ENCODE measurements at places on chromosomes 1 and 21.

GRCh38 chr1:82778612-82779011, 977.9 kb downstream of the ADGRL2 start:
- DNase-seq: no peak

DNA sequence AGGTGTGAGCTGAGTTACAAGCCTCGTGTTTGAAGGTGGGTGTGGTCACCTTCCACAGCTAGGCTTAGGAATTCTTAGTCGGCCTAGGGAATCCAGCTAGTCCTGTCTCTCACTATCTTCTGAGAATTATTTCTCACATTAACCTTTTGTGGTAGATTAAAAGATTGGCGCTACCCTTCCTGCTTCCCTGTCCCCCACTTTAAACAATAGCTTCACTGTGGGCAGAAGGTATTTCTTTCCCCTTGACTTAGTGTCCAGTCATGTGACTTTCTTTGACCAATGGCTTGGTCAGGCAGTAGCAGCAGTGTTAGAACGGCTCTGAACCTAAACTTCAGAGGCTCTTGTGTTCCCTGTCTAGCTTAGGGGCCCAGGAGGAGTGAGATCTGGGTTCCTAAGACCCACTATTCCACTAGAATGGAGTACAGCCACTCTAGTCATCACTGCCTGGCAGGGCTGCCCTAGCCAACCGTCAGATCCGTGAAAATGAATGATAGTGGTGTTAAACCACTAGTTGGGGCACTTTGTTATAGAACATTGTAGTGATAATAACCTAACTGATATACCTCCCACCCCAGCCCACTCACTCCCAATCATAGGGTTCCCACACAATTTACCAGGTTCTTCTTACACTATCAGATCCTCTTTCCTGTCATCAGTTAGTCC, 13.9 kb upstream of the C1orf141 start:
- no peak for DNase-seq

DNA sequence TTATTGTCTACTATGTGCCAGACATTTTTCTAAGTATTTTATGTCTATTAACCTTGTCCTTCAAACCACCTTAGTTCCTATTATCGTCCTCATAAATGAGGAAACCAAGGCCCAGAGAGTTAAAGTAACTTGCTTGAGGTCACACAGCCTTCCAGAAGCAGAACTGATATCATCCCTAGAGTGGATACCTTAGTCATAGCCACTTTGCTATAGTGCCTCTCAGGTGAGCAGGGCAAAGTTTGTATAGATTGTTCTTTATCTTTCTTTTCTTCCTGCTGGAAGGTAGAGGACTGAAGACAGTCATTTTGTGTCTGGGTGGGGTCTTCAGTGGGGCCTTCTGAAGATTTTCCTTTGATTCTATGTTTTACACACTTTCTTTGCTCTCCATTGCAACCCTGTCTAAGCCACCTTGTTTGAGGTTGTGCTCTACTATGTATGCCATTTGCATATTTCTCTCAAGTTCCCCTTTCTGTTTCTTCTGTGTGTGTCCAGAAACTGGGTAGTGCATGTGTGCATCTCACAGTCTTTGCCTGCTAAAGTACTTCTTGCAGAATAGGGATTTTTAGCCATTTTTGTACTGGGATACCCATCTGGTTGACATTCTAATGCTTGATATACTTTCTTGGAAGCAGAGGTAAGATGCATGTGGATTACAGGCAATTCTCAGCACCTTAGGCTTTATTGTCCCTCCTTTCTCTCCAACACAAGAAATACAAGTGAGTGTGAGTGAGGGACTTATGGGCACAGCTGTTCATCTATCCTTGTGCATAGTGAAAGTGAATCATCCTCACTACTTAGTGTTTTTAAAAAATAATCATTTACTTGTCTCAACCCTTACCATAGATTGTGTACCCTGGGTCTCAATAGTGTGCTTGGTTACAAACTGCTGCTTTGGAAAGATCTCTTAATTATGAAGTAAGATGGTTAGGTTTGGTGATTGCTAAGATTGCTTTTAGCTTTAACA, 207.6 kb upstream of the HMCN1 start:
- DNase-seq: no peak

DNA sequence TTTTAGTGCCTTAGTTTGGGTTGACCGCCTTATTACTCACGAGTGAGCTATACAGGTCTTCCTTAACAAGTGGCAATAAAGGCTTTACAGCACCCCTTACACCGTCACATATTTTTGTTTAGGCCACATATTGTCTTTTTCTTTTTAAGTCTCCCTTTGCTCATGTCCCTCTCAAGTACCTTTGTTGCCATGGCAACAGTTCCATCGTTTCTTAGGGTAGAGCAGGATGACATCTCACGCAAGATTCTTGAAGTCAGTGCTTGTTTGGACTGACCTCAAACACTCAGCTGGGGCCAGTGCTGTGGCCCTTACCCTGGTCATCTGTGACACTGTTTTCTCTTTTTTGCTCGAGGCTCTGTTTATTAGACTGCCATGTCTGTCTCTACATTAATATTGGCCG, 69.8 kb downstream of the PBX1 start:
- DNase-seq: no peak

- no peak for DNase-seq
Measured at GRCh38 chr1:39895731-39896480, 5.8 kb downstream of the MYCL start.

DNA sequence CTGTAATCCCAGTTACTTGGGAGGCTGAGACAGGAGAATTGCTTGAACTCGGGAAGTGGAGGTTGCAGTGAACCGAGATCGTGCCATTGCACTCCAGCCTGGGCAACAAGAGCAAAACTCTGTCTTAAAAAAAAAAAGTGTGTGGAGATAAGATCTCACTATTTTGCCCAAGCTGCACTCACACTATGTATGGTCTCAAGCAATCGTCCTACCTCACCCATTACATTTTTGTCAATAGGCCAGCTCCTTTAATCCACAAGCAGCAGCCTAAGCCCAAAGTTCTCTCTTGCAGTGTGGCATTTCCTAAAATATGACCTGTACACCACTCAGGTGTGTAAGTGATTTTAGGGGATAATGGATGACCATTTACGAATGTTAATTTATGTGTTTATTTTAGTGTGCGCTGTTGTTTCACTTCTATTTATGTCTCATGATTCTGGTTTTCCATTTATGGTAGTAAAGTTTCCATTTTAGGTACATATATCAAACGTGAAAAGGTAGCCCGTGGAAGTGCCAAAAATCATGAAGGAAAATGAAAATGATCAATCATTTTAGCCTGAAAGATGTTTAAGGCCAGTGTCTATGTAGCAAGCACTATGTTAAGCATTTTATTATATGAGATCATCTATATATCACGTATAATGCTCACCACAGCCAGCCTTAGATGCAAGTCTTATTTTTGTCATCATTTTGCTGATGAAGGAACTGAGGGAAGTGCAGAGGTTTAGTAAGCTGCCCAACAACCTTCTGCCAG, 5.6 kb downstream of the LCK start:
- no peak for DNase-seq

GRCh38 chr1:225917536-225917935, 6.5 kb downstream of the PYCR2 start:
- DNase-seq: no peak

- no peak for DNase-seq
Measured at GRCh38 chr1:38908821-38909220, 27.4 kb upstream of the GJA9 start.

GRCh38 chr1:7570311-7570710, 200.8 kb upstream of the VAMP3 start:
- DNase-seq: no peak

- DNase-seq: no peak
Measured at GRCh38 chr1:226479474-226479873, 69.1 kb upstream of the STUM start.

- DNase-seq: no peak
Measured at GRCh38 chr1:170240409-170240808, 94.7 kb downstream of the NTMT2 start.

DNA sequence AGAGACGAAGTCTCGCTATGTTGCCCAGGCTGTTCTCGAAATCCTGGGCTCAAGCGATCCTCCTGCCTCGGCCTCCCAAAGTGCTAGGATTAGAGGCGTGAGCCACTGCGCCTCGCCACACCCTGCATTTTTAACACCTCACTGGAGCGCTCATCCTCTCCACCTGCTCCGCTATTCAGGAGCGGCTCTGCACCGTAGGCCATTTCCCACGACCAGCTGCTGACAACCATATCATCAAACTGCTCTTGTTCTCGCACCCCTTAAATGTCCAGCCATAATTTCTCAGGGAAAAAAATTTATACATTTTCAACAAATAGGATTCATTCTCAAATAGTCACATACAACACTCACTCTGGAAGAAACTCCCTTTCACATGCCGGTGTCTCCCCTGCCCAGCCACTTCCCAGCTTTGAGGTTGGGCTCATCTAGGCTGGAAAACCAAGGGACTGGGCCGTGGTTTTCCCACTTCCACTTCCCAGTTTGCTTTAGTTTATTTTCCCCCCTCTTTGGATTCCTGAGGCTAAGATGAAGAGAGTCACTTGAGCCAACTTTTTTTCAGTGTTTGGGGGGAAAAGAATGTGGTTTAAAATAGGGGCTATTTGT, 639 bp upstream of the IPO9 start:
- DNase-seq: no peak

- DNase-seq: no peak
Measured at GRCh38 chr1:180854001-180854400, 58.7 kb upstream of the KIAA1614 start.

DNA sequence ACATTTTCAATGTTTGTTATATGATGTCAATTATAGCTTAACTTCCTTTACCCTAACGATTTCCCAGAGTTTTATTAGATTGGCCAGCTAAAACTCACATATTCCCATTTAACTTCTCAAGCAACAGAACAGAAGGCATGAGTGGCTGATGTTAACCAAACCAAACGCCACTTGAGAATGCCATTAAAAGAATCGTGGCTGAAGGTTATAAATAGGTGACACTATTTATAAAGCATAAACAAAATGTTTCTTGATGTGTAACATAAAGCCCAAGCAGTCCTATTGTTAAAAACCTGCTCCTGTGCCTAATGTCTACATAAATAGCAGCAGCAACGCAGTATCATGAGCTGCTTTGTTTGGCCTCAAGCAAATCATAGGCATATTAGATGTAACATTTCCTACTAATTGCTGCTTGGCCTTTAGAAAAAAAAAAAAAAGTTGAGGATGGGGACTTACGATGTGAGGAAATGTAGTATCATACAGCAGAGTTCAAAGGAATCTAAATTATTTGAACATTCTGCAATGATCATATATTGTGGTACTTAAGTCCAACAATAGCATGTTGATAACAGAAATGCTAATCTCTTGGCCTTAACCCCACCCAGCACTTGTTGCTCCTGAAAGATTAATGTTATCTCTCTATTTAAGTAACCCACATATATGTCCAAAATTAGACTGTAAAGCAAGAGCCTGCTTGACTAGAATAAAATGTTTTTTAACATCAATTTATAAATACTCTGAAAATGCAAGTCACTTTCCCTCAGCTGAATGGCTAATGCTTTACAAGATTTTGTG, 106.0 kb downstream of the ESRRG start:
- DNase-seq: no peak

- no peak for DNase-seq
Measured at GRCh38 chr1:213135572-213135971, 84.5 kb downstream of the RPS6KC1 start.

- peak; percentile 68 for DNase-seq
Measured at GRCh38 chr1:221097479-221098281, 218.4 kb downstream of the HLX start.

DNA sequence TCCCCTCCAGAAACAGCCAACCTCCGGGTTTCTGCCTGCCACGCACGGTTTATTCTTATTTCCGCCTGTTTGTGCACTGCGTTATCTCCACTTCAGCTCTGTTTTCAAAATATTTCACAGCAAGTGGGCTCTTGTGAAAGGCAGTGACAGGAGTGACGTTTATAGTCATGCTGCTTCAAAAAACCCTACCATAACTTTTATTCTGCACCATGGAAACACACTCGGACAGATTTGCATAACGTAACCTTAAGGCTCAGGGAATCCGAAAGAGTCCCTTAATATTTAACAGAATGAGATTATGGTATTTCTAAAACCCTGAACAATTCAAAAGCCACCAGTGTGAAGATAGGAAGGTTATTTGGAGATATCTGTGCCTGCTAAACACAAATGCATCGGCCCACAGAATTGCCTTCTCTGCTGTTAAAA, 782 bp upstream of the SDE2 start:
- no peak for DNase-seq

GRCh38 chr1:214208460-214208859, 72.5 kb upstream of the SMYD2 start:
- DNase-seq: no peak

- DNase-seq: no peak
Measured at GRCh38 chr1:86776108-86776507, 71.7 kb downstream of the SH3GLB1 start.

DNA sequence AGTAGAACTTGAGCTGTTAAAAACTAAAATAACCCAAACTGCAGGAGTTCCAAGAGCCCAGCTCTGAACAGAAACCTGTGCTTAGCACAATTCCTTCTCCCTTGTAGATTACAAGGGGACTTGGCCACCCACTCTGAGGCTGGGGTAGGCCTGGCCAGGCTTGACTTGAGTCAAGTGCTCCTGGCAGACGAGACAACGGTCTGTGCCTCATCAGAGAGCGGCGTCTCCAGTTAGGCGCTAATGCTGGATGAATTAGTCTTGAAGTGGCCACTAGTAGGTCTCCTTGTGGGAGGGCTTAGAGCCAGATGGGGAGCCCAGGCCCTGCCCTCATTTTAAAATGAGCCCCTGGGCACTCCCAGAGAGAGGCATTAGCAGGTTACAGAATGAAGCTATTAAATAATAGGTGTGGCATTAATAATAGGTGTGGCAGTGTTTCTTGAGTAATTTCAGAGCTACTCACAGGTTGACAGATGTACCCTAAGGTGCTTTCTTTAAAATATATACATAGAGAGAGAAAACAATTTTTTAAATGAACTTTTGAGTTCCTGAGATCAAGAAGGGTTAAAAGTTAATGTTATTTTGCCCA, 1.1 kb downstream of the EEIG2 start:
- DNase-seq: peak; percentile 87

DNA sequence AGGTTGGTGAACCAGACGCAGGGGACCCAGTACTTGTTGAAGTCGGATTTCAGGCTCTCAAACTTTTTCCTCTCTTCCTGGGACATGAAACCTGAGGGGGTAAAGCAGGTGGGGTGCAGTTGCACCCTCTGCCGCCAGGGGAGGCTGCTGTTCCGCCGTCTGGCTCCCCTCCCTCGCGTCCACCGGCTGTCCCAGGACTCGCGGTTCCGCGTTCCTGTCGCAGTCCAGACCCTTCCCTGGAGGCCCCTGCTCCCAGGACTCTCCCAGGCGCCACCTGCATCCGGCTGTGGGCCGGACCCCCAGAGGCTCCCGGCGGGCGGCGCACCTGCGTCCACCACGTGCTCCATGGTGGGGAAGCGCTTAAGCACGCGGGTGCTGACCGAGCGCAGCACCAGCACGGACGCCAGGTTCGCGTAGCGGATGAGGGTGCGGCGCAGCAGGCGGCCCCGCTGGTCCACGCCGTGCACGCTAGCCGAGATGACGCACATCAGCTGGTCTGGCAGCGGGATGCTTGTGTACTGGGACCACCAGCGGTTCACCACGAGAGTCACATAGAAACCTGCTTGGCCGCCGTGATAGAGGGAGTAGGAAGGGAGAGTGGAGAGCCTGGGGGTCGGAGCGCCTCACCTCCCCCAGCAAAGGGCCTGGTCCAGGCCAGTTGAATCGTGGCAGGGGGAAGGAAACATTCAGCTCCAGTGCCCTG, 1.7 kb downstream of the BEST4 start:
- peak; percentile 56 for DNase-seq

Measured in urothelium cell line (cell line).